HT1080 (cell line): ENCODE measurements at places on chromosomes 3 and 15.

DNA sequence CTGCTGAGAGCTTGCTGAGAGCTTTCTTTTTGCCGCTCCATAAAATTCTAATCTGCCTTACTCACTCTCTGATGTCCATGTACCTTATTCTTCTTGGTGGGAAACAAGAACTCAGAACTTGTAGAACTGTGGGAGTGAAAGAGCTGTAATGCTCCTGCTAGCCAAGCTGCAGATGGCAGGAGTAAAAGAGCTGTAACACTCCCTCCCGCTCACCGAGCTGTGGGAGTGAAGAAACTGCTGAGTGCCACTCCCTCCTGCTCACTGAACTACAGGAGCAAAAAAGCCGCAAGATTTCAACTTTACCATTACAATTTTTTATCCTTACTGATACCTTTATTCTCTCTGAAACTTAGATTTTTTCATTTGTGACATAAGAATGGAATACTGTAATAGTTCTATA is 199.1 kb downstream of the SI start:
- peak; percentile 44 for DNase-seq

DNA sequence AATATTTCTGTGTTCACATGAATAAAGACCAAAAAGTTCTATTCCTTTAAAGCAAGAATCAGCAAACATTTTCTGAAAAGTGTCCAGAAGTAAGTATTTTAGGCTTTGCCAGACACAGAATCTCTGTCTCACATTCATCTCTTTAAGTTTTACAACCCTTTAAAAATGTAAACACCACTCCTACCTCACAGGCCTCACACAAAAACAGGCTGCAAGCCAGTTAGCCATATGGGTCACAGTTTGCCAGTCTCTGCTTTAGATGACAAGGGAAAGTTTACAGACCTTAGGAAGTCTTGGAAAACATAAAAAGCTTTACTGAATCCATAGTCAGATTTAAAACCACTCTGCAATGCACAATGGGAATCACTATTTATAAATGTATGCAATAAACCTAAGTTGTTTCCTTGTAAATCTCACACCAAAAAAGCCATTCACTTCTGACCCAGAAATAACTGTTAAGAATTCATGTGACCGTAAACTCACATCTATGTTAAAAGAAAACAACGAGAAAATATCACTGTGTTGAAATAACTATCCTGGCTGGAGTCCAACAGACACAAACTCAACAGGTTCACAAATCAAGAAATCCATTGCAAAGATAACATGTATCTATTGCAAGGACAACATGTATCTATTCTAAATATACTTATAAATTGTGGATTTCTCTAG is 308.2 kb downstream of the ULK4 start:
- no peak for DNase-seq

DNA sequence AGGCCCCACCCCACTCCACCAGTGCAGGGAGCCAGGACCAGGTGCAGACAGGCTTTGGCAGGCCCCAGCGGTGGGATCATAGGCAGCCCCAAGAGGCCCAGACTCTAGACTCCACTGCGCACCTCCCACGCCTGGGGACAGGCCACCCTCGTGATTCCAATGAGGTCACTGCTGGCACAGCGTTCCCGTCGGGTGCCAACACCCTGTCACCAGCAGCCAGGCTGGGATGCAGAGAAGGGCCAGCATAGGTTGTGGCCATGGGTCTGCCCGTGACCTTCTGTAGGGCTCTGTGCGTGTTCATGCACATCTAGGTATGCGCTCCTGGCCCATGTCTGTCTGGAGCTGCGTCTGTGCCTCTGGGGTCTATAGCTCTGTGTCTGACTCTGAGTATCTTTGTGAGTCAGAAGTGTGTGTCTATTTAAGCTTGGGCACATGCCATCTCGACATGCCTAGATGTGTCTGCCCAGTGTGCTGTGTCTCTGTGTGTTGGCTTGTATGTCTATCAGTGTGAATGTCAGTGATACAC is 13.0 kb downstream of the VIPR1 start:
- DNase-seq: no peak

GRCh38 chr15:89178307-89178977 is 42.9 kb downstream of the RLBP1 start:
- no peak for DNase-seq

- no peak for DNase-seq
These were observed 51.9 kb downstream of the SV2B start for GRCh38 chr15:91151781-91152563.

GRCh38 chr3:30848087-30848779 is 46.2 kb downstream of the GADL1 start:
- DNase-seq: no peak

GRCh38 chr3:197877902-197878301 is 72.1 kb upstream of the RPL35A start:
- no peak for DNase-seq

GRCh38 chr3:95815828-95816227 is 998.6 kb upstream of the EPHA6 start:
- DNase-seq: peak; percentile 30

DNA sequence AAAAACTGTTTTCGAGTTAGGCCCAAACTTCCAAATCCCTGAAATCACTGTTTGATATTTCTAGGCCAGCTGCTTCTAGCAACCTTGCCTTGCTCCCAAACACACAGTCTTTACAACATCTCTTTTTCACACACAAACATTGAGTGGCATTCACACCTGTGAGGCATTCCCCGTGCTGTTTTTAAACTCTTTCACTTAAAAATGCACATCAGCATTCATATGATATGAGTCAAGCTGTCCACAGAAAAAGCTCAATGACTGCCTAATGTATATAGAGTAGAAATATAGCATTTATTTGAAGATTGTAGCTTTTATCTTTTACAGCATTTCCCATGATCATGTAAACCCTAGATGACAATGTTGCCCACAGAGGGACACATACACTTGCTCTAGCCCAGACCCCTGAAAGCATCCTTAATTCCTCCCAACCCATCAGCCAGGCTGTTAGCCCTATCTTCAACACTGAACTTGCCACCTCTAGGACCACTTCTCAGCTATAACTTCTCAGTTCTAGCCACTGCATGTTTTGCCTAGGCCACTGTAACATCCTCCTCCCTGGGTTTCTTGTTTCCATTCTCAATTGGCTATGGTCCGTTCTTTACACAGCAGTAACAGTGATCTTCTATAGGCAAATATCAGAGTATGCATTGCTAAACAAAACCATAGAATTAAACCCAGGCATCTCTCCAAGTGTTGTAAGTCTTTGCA is 782.6 kb downstream of the DIPK2A start:
- no peak for DNase-seq

- DNase-seq: peak; percentile 25
These were observed 2.5 kb downstream of the SCG5 start for GRCh38 chr15:32643907-32644445.

- no peak for DNase-seq
These were observed 57.7 kb downstream of the GASK1A start for GRCh38 chr3:43036621-43037423.

- peak; percentile 79 for DNase-seq
These were observed 24.9 kb downstream of the VPS13C start for GRCh38 chr15:62035256-62035924.

GRCh38 chr3:106617276-106617675 is 748.5 kb upstream of the CBLB start:
- DNase-seq: no peak

GRCh38 chr15:31367021-31367729 is 40.5 kb downstream of the KLF13 start:
- DNase-seq: no peak

- DNase-seq: no peak
These were observed 87.9 kb downstream of the DNAJB8 start for GRCh38 chr3:128378631-128379347.

- no peak for DNase-seq
These were observed 945 bp upstream of the PLA2G4F start for GRCh38 chr15:42157381-42157780.

GRCh38 chr3:67288466-67289106 is 290.5 kb downstream of the KBTBD8 start:
- no peak for DNase-seq

- DNase-seq: peak; percentile 32
These were observed 39.3 kb upstream of the USP3 start for GRCh38 chr15:63465104-63465503.

- DNase-seq: no peak
These were observed 202.2 kb upstream of the BHLHE40 start for GRCh38 chr3:4776980-4777581.

DNA sequence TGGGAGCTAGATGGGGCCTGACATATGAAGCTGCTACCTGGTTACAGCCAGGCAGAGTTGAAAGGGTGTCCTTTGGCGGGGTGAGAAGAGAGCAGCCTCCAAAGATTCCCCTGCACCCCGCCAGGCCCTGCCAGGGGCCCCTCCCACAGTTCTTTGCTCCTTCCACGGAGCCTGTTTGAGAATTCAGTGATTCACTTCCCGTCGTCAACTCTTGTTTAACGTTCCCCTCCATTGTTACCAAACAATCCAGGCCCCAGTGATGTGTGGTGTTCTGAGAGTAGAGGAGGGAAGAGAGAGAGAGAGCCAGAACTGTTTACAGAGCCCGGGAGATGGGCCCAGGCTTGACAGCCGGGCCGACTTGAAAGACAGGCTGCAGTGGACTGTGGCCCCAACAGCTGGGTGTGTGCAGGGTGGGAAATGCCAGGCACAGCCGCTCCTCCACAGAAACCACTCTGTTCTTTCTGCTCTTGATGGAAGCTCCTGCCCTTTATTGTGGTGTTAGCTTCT is 81.5 kb downstream of the SMAD3 start:
- DNase-seq: peak; percentile 94

DNA sequence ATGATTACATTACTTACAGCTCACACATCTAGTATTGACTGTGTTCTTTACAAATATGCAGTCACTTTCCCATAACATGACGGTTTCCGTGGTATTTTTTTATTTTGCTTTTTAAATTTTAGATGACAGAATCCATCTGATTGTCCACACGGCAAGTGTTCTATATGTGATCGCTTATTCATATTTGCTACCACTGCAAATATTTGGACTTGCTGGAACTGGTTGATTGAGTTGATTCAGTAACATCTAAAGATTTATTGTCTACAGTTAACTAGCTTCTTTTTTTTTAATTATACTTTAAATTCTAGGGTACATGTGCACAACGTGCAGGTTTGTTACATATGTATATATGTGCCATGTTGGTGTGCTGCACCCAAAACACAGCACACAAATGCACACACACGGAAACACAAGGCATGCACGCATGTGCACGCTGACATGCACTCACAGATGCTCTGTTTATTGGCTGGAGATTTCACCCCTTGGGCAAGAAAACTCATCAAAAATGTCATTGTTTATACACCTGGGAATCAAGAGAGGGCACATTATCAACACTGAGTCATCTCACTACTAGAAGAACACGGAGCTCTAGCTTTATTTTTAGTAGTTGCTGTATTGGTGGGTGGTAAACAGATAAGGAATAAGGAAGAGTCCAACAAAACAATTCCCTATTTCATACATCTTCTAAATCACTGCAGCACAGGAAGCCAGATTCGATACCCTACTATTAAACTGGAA is 16.4 kb downstream of the ARRDC4 start:
- no peak for DNase-seq

DNA sequence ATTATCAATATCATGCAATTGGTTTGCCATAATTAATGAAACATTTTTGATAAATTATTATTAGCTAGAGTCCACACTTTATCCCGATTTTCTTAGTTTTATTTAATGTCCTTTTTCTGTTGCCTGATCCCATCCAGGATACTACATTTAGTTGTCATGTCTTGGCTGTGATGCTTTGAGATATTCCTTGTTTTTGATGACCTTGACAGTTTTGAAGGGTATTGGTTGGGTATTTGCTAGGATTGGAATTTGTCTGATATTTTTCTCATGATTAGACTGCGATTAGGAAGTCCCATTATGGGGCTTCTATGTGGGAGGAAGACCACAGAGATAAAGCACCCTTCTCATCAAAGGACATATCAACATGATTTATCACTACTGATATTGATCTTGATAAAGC is 43.0 kb downstream of the CGNL1 start:
- DNase-seq: no peak

GRCh38 chr15:29345549-29346525 is 76.2 kb upstream of the NSMCE3 start:
- no peak for DNase-seq

- DNase-seq: peak; percentile 71
These were observed 4.9 kb downstream of the TM6SF1 start for GRCh38 chr15:83112233-83112955.

DNA sequence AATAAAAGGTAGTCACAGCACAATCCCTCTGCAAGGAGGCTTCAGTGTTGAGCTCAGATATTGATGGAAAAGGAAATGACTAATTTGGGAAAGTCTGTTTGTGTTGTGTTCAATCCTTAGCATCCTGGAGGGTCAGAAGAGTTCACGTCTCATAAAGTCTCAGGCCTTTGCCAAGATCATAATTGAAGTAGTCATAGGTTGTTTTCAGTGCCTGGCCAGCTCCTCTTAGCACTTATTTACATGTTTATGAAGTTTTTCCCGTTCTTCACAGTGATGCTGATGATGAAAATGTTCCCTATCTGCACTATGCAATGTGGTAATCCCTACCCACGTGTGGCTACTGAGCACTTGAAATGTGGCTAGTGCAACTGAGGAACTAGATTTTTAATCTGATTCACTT is 61.6 kb upstream of the TGFBR2 start:
- peak; percentile 94 for DNase-seq

GRCh38 chr3:3734881-3735280 is 64.3 kb upstream of the LRRN1 start:
- DNase-seq: no peak

GRCh38 chr3:65936908-65937638 is 101.6 kb downstream of the MAGI1 start:
- no peak for DNase-seq

- DNase-seq: no peak
These were observed 2.2 kb downstream of the ALPK3 start for GRCh38 chr15:84819291-84819768.

- DNase-seq: no peak
These were observed 16.2 kb downstream of the RBP2 start for GRCh38 chr3:139460076-139460475.

DNA sequence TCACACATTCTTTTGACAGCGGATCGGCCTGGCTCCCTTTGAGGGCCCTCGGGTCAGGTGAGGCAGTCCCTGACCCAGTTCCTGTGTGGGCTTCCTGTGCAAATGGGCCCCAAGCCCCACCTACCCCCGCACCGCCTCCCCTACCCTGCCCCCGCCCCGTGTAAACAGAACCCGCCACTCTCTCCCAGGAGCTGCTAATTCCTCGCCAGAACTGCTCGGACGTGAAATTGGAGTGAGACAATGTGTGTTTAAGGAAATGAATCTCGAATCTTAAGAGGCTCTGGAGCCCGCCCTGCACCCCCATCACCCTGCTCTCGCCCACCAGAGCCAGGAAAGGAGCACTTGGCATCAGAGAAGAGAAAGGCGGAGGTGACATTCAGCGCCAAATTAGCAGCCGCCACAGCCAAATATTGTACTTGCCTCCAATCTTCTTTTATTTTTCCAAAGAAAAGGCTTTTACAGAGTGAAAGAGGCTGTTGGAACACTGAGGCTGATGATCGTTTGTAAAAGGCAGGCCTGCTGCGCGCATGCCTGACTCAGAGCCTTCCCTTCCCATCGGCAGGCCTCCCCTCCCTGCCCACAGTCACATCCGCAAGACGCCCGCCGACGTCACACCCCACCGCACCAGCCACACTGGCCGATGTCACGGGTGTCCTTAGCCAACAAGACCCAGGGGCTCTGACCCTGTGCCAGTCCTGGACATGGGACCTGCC is 53.1 kb downstream of the CACNA2D2 start:
- peak; percentile 24 for DNase-seq
